ENCODE measurements at places on chromosomes 16 and 17.
A peak's percentile ranks its signal among the peaks of the same experiment; 100 is the strongest.

DNA sequence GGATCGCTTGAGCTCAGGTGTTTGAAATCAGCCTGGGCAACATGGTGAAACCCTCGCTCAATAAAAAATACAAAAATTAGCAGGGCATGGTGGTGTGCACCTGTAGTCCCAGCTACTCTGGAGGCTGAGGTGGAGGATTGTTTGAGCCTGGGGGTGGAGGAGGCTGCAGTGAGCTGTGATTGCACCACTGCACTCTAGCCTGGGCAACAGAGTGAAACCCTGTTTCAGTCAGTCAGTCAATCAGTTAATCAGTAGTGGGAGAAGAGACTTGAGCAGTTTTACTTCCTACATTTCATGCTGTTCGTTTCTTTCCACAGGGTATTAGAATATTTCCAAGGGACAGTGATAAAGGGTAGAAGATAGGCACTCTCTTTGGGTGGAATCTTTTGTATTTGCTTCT, 8.8 kb downstream of the MAP3K3 start:
- DNase-seq = no peak

DNA sequence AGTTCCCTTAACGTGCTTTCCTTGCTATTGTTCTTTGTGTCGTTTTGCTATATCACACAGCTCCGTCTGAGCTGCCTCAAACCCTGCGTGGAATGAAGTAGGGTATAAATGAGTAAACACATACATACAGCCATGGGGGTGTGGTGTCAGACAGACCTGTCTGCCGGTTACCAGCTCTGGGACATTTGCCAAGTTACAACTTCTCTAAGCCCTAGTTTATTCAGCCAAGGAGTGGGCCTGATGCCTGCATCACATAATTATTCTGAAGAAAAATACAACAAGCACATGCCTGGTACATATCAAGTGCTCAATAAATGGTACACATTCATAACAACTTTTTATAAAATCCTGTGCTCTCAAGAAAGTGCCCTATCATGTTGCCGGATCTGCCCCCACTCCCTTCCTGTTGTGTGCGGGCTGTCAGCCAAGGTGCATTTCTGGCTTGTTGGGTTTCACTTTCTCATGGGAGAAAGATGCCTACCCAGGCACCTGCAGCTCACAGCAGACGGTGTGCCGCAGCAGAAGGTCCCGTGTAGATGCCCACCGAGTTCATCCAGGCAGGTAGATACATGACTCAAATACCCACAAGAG, 30.5 kb downstream of the SMPD3 start:
- DNase-seq = no peak

- DNase-seq = peak; percentile 4
These were observed 137.9 kb upstream of the HS3ST4 start for GRCh38 chr16:25553711-25554436.

DNA sequence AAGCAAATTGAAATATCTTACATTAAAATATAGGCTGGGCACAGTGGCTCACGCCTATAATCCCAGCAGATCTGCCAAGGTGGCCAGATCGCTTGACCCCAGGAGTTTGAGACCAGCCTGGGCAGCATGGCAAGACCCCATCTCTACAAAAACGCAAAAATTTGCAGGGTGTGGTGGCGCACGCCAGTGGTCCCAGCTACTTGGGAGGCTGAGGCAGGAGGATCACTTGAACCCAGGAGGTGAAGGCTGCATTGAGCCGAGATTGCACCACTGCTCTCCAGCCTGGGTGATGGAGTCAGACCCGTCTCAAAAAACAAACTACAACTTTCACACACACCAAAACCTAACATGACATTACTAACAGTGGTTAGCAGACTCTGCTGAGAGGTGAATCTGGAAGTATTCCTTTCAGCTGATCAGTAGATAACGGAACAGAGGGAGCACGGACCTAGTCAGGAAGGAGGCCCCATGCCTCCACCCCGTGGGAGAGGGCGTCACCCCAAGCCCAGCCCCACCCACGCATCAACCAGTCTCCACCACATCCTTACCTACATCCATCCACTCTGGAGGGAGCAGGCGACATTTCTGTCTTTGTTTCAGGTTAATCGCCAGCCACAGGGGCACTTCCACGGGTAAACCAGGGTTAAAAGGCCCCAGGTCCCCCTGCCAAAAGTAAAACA, 1.7 kb downstream of the GINS2 start:
- DNase-seq = no peak

GRCh38 chr16:53176434-53176833, 121.6 kb downstream of the CHD9 start:
- DNase-seq = no peak

DNA sequence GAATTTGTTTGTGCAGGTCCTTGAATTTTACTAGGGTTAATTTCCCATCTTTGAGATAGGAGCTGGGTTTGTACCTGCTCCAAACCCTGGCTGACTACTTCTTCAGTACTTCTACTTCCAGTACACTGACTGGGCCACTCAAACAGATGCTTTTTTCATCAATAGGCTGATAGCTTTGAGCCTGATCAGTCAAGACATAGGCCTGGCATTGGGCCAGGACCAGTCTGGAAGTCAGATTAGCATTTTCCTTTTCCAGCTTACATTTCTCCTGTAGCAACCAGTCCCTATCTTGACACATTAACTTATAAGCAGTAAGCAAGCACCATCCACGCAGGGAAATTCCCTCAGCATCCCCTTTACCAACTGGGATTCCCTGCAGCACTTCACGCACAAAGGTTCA, 7.5 kb upstream of the TMEM101 start:
- no peak for DNase-seq

- DNase-seq = peak; percentile 6
These were observed 56.0 kb downstream of the CEP112 start for GRCh38 chr17:66135896-66136295.

- DNase-seq = no peak
These were observed 94.0 kb upstream of the GNAO1 start for GRCh38 chr16:56097306-56097705.

DNA sequence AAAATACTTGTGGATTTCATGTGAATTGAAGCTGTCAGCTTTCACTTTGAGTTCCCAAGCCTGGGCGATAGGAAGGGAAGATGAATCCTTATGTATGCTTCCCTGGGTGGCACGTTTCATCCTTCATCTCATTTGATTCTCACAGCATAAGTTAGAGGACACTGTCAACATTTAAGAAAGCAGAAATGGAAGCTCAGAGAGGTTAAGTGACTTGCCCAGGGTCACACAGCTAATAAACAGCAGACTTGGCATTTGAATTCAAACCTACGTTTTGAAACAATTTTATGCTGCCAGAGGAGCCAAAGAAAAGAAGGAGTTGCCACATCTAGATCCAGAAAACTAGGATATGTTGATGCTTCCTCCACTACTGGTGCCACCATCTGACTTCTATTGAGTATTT, 108.3 kb upstream of the GPR139 start:
- no peak for DNase-seq

DNA sequence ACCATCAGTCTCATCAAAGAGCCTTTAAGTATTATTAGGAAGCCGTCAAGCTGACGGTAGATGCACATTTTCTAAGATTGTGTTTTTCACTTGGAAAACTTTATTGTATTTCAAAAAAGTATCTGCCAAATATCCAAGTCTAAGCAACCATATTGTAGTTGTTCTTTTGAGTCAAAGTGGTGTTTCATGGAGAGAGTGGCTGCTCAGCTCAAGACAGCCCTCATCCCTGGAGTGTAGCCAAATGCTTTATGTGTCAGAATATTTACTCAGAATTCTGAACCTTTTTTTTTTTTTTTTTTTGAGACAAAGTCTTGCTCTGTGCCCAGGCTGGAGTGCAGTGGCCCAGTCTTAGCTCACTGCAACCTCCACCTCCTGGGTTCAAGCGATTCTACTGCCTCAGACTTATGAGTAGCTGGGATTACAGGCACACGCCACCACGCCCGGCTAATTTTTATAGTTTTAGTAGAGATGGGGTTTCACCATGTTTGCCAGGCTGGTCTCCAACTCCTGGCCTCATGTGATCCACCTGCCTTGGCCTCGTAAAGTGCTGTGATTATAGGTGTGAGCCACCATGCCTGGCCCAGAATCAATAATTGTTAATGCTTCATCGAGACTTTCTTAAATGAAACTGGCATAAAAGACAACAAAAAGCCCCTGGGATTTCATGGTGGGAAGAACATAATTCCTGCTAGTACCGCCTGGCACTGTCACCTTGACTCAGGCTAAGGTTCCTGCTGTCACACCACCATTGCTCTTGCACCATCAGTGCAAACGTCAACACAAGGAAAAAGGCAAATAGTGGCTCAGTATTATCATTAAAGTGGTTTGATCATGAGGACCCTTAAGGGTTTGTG, 45.5 kb downstream of the PRKCA start:
- DNase-seq = peak; percentile 80

GRCh38 chr17:4178651-4179050, 35.7 kb downstream of the CYB5D2 start:
- DNase-seq = no peak

DNA sequence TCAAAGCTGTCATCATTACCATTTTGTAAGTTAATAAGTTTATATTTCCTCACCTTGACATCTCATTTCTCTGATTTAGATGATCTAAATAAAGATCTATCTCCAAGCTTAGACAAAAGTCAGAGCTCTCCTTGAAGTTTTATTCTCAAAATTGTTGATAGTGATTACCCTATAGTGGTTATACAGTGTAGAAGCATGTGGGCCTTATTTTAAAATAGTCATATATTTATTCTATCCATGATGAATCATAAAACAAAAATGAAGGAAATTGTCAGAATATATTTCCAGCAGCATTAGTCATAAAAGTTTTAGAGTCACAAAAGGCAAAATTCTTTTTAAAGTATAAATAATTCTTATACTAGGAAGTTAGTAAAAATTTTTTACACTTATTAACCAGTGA, 49.0 kb downstream of the RHOT1 start:
- peak; percentile 46 for DNase-seq

GRCh38 chr17:60390186-60390585, 1.7 kb downstream of the USP32 start:
- DNase-seq = peak; percentile 69

DNA sequence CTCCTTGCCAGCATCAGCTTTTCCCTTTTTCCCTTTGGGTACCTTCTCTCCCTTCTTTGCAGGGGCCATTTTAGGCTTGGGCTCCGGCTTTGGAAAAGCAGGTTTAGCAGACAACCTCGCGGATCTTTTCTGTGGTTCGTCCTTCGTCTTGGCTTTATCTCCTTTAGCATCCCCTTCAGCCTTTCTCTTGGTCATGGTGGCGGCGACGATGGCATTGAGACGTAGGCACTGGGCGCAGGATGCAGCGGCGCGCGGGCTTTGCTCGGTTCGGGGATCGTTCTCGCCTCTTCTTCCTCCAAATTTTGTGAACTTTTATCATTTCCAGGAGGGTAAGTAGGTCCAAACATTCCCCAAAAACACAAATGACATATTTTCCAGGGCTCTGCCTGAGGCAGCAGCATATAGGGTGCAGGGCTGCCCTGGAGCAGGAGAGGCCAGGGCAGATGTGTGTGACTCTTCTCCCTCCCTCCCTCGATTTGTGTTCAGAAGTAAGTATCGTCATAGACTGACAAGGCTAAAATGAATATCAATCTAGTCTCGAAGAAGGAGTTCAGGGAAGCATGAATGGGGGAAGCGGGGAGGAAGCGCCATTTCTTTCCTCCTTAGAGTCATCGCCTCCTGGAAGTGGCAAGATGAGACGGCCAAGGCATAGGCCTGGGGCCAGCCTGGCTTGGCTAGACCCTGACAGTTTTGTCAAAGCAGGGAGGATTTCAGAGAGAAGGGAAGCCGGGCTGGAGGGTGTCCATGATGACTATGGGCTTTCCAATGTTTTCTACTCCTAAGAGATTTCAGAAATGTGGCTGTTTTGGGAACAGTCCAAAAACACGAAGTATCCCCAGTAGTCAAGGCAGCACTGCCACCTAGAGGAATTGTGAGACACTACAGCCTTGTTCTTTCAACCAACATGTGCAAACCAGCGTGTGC, 13.2 kb downstream of the CHCT1 start:
- peak; percentile 92 for DNase-seq

- DNase-seq = peak; percentile 1
These were observed 2074.3 kb downstream of the TP53TG3F start for GRCh38 chr16:35533683-35534082.

DNA sequence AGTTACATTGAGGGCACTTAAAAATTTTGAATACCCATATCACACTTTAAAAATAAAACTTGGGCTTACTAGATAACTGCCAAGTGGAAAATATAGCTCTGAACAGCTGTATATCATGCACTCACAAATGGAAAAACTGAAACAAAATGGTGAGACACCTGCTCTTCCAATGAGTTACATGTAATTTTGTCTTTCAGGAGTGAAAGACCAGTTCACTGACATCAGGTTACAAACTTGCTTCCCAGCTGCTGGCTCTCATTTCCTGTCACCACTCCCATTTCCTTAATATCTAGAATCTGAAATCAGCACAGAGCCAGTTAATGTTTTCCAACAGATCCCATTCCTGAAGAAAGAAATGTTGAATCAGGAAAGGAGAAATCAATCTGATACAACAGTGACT, 10.8 kb downstream of the CSNK2A2 start:
- no peak for DNase-seq
